Fibroblast of the conjunctiva (primary cell): ENCODE measurements at places on chromosomes 3 and 15.
A peak's percentile ranks its signal among the peaks of the same experiment; 100 is the strongest.

DNA sequence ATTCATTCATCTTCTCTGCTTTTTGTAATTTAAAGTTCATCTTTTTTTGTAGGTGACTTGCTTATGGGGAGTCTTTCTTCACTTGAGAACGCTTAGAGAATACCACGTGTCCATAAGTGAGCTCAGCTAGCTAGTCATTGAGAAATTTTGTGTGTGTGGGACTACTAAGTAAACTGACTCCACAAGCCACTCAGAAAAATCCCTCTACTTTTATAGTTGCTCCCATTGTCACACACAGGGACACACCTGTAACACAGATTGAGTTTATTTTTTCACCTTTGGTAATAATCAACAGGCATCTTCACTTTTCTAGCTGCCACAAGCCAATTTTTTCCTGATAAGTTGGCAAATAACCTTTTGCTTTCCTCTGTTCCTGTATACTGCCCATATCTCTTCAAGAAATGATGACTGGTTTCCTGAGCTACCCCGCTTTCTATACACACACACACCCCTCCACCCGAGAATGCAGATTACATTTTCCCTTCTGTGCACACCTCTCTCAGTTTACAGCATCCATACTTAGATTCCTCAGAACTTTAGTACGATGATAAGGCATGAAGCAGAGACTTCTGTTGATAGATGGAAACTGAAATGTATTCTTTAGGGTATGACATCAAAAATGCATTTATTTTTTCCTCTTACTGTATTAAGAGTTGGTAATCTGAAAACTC, 4.6 kb downstream of the TSC22D2 start:
- DNase-seq, result peak; percentile 62

- DNase-seq, result no peak
These were observed 100.6 kb downstream of the CHSY1 start for GRCh38 chr15:101151288-101151687.

DNA sequence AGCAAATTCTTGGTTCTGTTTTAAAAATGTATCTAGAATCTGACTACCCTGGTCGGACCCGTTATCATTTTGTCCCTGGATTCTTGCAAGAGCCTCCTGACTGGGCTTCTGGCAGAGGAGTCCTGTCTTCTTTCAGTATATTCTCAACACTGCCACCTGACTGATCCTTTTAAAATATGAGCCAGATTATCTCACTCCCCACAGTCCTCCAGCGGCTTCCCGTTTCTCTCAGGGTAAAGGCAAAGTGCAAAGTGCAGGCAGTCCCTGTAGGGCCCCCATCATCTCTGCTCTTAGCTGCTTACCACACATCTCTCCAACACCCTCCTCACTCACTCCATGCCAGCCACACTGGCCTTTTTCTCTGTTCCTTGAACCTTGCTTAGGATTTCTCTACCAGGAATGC, 28.4 kb downstream of the CRTC3 start:
- no peak for DNase-seq

- DNase-seq, result peak; percentile 21
These were observed 67.1 kb upstream of the MCTP2 start for GRCh38 chr15:94164202-94164807.

DNA sequence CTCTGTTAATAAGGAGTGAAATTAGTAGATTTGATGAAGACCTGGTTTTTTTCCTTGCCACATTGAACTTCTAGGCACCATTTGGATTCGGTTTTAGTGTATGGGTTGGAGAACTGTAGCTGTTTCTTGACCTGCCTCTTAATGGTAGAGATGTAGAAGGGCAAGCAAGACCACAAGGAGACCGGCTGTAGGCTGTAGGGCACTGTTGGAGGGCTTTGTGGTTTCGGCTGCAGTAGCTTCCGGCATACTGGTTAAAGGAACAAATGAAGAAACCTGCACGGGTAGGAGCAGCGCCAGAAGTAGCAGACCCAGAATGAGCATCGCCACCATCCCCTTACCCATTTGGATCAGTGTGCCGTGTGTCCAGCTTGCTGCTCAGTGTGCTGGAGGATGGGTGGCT, 7.9 kb downstream of the PCLAF start:
- DNase-seq, result no peak

DNA sequence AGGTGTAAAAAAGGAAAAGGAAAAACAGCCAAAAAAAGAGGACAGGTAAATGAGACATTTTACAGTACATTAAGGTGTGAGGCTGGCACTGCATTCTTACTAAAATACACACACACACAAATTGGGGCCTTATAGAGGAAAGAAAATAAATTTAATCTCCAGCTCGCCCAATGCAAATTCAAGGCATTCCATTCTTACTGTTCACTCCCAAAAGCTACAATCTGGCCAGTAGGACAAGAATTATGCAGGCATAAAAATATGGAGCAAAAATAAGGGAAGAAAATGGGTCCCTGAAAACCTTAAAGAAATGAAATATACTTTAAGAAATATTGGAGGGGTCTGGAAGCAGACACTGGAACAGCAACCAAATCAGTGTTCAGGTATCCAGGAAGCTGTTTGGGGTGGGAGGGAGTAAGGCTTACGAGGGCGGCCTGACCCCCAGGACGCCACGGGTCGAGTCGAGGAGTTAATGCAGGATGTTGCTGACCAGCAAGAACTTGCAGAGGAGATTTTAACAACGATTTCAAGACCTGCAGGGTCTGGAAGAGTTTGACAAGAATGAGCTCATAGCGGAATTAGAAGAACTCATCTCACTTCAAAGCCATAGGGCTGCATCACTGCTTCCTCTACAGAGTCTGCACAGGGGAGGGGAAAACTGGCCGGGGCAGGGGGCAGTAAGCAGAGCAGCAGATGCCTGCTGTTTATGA, 245.5 kb downstream of the TBL1XR1 start:
- DNase-seq, result no peak

DNA sequence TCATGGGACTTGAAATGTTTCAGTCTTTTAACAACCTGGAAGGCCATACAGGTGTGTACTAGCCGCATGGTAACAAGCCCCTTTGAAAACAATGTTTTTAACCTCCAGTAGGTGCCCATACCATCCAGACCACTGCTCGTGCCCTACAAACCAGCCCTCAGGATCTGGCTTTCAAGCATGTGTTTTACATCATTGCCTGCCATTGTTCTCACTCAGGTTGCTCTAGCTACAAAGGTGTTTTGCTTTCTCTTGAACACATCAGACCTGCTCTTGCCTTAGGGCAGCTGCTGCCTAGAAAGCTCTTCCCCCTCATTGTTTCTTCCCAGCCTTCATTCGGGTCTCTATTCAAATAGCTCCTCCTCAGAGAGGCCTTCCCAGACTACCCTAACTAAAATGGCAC, 32.3 kb upstream of the MAP3K13 start:
- no peak for DNase-seq

DNA sequence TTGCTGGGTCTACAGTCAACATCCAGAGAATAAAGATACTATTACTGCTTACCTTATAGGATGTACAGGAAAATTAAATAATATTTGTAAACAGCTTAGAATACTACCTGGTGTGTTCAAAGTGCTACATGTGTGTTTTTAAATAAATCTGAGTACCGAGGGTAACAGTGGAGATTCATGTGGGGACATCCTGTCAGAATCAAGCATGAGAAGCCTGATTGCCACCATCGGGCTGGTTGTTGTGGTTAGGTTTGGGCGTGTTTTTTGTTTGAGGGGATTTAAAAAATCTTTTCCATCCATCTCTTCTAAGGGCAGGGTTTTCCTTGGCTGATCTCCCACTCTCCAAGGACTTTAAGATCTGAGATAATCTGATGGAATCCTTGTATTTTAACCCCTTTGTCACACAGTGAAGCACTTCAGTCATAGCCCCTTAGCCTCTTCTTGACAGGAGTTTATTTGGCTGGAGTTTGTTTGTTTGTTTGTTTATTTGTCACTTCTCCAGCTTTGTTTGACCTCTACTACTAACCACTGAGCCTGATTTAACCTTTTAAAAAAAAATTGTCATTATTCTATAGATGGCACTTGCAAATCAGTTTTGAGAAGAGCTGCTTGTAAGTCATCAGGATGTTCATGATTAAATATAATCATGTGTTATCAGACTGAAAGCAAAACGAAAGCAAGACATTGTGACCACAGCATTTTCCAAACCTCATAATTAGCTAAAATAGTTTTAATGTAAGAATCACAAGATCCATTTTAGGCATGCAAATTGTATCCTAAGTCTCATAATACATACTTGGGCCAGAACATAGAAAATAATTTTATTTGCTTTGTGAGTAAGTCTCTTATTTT, 72.8 kb upstream of the RARB start:
- no peak for DNase-seq

- no peak for DNase-seq
These were observed 5.8 kb upstream of the DIS3L start for GRCh38 chr15:66287461-66288057.

DNA sequence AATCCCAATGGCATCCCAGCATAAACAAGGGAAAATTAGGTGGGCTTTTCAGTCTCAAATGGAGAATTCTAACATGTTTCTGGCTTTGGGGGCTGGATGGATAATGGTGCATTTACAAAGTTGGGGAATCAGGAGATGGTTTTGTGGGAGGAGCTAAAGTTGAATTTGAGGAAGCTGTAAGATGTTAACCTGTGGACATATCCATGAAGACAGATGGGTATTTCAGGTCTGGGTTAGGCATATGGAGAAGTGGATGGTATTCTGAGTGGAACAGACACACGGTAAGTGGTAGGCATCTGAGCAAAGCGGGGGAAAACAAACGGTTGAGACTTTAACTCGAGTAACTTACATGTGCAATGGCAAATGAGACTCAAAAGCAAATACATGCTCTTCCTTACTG, 1.7 kb upstream of the LMLN start:
- no peak for DNase-seq

GRCh38 chr15:31550211-31550977, 223.8 kb downstream of the KLF13 start:
- no peak for DNase-seq

DNA sequence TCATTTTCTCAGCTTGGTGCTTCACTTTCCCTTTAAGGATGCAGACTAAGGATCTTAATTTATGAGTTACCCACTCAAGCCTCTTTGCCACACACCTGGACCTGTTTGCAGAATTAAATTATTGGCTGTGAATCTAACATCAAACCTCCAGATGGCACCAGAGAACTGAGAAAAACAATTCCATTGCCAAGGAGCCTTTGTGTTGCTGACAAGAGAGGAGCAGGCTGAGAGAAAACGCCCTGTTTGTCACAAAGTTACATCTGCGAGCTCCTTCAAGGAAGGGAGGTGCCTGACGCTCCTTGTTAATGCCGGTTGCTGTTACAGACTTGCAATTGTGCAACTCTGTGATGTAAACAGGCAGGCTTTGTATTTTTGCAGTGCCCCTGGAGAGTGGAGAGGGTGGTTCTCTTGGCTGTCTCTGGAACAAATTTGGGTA, 36.3 kb upstream of the TMC3 start:
- peak; percentile 96 for DNase-seq

DNA sequence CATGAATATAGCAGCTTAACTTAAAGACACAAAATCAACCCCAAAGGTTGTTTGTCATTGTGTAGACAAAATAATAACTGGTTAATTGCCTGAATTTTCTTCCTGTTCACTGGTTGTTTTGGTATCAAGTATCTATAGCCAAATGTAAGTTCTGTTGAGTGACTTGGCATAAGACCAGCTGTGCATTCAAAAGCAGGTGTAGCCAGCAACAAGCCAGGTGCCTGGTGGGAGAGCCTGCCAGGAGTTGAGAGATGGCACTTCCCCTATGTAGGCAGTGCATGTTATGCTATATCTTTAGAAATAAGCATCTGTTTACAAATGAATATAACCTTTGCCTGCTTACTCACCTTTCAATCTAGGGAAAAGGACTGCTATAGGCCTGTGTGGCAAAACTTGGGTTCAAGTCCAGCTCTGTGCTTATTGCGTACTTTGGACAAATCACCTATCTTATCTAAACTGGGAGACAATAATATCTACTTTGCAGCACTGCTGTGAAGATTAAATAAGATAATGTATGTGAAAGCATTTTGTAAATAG, 84.9 kb upstream of the TBL1XR1 start:
- no peak for DNase-seq

DNA sequence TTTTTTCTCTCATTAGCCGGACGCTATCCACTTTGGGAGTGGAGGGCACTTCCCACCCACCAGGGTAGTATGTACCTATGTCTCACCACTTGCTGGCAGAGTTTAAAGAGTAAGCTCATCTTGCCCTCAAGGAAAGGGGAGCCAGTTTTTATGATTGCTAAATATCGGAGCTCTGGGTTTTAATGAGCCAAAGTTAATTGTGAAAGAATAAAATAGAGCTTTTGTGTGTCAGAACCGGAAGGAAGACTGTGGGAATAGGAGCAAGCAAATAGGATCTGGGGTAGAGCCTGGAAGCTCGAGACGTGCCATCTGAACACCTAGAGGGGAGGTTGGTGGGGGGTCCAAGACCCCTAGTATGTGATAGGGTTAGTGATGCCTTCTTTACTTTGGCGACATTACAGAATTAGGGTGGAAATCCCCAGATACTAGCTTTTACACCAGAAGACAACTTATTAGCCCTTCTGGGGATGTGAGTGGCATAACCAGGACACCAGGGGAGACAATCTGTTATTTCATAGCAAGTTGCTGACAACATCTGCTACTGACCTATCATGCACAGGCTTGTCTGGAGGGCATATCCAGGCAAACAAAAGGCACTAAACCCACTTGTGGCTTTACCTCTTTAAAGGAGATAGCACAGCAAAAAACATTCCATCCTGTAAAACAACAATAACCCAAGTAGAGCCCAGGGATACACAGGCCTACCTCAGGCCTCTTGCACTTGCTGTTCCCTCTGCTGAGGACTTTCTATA, 333.8 kb downstream of the ZNF621 start:
- DNase-seq, result no peak

DNA sequence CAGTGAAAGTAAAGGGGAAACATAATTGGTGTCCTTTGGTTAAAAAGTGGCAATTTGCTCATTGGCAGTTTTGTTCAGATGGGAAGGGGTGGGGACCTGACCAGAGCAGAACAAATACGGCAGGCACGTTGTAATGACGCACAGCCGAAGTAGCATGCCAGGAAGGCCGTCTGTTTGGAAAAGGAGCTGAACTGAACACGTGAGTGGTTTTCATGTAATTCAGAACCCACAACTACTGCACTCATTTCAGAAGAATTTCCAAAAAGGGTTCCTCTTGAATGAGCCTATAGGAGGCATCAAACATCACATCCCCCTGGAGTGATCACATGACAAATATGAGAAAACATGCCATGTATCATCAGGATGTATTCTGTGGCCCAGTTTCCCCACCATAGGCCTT, 42.9 kb upstream of the LMCD1 start:
- peak; percentile 49 for DNase-seq

DNA sequence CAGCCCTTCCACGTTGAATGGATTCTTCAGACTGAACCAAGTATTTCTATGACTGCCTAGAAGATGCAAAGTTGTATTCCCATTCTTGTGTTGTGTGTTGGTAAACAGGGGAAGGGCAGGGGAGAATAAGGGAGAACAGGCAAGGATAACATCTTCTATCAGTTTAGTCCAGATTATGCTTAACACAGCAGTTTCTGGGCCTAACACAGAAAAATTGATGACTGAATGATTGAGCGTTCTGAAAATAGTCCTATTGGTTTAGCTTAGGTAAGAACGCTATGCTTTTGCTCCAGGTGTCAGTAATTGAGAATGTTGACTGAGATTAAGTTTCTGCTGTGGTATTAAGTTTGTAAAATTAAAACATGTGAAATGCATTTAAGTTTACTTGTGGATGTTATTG, 8.6 kb downstream of the FOXB1 start:
- DNase-seq, result no peak

- DNase-seq, result peak; percentile 26
These were observed 20.2 kb upstream of the DIPK2A start for GRCh38 chr3:143951351-143951971.
